ENCODE measurements at places on chromosomes 7 and 10.

DNA sequence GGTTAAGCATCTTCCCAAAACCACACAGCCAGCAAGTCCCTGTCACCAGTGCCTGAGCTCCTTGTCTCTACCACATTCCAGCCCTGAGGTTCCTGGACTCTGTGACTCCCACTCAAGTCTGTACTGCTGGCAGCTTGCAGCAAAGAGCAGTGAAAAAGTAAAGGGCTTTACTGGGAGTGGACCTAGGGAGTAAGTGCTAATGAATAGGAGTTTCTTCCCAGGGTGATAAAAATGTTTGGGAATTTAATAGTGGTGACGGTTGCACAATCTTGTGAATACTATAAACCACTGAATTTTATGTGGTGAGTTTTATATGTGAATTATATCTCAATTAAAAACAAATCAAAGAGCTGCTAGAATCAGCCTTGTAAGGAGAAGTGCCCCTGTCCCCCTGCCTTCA, 22.6 kb downstream of the HSPA12A start:
- no peak for DNase-seq

- no peak for DNase-seq
Observed at GRCh38 chr7:106757846-106758245, 96.9 kb upstream of the CCDC71L start.

DNA sequence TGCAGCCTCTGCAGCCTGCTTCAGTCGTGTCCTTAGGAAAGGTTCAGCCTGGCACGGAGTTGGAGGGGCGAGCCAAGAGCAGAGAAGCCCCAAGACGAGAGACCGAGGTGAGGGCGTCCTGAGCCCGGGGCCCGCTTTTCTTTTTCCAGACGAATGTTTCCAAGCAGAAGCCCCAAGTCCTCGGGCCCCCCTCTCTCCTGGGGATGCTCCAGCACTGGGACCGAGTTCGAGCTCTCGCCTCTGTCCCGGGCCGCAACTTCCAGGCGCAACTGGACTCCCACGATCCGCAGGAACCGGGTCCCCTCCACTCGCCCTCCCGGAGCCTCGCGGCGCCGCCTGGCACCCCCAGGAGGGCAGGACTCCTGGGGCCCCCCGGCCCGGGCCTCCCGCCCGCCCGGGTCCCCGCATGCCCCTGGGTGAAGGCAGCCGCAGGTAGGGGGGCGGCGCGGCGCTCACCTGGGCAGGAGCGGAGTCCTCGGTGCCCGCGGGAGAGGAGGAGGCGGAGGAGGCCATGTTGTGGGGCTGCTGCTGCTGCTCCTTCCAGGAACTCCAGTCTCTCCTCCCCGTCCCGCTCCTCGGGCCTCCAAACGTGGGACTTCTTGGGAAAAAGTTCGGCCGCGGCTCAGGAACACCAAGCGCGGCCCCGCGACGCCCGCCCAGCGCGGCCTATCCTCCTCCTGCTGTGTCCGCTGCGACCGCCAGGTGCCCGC, 45.3 kb upstream of the CDK1 start:
- DNase-seq: peak; percentile 27

- no peak for DNase-seq
Observed at GRCh38 chr7:131456338-131456737, 100.1 kb downstream of the PODXL start.

DNA sequence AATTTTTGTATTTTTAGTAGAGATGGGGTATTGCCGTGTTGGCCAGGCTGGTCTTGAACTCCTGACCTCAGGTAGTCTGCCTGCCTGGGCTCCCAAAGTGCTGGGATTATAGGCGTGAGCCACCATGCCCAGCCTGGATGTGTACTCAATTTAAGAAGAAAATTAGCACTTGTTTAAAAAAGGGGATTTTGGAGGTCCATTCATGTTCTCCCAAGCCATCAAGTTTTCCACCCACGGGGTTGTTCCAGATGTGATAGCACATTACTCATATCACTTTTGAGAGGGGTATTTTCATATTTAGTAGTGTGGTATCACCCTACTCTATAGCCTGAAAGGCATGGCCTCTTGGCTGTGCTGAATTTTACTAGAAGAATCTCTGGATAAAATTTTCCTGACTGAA, 10.5 kb upstream of the SLC26A3 start:
- DNase-seq: no peak
